Stimulated activated CD8-positive, alpha-beta memory T cell treated with anti-CD3 and anti-CD28 coated beads, Interleukin-4, amount 100 ng/mL, for 48 hours (primary cell): ENCODE measurements at places on chromosomes 7 and 10.

DNA sequence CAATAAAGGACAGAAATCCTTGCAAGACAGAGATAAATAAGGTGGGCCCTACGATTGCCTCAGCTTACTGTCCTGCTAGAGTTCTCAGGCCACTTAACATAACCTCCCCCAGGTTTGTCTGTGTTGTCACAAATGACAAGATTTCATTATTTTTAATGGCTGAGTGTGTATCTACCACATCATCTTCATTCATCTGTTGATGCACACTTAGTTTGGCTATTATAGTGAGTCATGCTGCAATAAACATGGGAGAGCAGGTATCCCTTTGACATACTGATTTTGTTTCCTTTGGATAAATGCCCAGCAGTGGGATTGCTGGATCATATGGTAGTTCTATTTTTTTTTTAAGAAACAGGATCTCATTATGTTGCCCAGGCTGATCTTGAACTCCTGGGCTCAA lies 60.6 kb downstream of the PRTFDC1 start:
- DNase-seq, result no peak

DNA sequence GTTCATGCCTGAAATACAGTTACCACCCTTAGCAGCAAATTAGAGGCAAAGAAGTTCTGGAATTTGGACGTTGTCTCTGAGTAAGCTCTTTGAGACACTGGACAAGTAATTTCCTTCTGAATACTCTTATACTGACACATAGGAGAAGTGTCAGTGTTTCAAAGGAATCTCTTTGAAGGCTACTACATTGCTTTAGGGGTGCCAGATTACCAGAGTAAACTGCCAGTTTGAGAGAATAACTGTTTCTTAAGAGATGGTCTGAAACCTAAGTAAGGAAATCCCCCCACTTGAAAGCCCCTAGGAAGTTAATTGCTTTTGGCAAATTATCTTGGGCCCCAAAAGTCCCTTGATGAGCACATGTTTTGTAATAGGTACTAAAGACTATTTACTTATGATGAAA lies 3.4 kb downstream of the FAS start:
- no peak for DNase-seq

- no peak for DNase-seq
Measured at GRCh38 chr10:81569488-81569887, 305.5 kb upstream of the NRG3 start.

DNA sequence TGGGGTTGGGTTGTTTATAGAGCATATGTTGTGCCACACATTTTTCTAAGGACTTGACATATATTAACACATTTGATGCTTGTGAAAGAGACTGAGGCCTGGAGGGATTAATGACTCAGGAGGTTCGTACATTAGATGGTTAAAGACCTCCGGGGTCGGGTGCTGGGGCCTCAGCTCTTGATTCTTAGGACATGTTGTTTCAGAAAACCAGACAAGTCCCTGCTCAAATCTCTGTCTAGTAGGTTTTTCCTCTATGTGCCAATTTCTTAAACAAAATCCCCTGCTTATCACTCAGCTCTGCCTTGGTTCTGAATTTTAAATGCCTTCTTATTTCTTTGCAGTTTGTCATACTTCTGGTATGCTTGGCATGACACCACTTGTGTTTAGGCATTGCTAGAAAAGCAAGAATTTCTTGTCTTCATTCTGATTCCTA lies 5.8 kb downstream of the UPP1 start:
- no peak for DNase-seq

DNA sequence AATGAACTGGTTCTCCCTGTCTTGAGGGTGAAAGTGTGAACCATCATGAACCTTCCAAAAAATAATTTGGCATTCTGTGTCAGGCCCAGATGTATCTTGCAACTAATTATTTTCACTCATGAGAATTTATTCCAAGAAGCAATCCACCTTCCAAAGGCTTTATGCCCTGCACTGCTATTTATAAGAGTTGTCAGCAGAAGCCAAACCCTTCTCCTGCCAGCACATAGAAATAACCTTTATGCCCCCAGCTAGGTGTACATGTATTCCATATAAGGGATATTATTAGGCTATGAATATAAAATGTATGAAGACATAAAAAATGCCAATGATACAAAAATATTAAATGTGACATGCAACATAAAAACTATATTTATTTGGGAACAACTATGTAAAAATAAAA lies 69.0 kb upstream of the GDF10 start:
- no peak for DNase-seq

- DNase-seq, result no peak
Measured at GRCh38 chr7:13945670-13946069, 43.8 kb downstream of the ETV1 start.

DNA sequence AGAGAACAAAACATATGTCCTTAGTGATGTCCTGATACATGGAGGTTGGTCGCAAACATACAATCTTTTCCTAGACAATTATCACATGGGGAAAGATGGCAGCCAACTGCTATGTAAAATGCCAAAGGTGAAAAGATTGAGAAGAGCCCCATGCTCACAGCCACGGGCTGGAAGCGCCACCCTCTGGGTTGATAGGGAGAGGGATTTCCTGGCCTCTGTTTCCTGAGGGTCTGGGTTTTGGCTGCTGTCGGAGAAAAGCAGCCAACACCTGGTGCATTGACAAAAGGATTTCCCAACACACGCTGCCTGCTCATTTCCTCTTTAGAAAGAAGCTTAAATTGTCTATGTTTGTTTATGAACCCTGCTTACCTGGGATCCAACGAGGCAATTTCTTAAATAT lies 43.8 kb downstream of the ITIH5 start:
- no peak for DNase-seq
